Activated T-cell treated with anti-CD3 and anti-CD28 coated beads, Interleukin-2, amount 50 U/mL, for 4 hours (primary cell): ENCODE measurements at places on chromosomes 3 and 15.

DNA sequence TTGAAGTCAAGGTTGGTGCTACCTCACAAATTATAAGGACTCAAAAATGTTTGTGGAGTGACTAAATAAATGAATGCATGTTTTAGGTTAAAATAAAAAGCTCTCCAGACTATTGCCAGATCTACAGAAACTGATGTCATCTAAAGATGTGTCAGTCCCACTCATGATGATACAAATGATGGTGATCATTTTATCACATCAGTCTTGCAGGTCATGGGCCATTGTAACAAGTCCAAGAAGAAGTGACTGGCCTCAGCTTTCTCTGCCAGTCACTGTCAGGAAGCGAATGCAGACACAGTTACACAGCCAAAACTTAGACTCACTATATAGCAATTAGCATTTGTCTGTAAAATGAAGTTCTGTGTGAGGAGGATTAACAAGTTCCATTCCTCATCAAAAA is 18.5 kb downstream of the ATP8B4 start:
- no peak for DNase-seq

DNA sequence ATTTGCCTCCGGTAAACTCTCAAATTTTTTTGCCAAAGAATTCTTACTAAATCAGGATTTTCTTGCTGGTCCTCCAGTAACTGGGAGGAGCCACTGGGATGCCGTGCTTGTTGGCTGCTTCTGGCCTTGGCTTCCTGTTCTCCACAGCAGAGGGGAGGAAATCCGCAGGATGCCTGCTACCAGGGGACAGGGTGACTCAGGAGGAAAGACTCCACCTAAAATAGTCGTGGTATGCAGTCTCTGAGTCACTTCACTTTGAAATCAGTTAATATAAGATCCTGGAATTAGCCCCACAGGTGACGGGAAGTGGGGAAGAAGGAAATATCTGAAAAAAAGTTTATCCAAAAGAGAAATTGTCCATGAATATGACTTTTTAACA is 6.5 kb upstream of the TM4SF18 start:
- no peak for DNase-seq

GRCh38 chr3:45067941-45068340 is 41.8 kb downstream of the CLEC3B start:
- no peak for DNase-seq

DNA sequence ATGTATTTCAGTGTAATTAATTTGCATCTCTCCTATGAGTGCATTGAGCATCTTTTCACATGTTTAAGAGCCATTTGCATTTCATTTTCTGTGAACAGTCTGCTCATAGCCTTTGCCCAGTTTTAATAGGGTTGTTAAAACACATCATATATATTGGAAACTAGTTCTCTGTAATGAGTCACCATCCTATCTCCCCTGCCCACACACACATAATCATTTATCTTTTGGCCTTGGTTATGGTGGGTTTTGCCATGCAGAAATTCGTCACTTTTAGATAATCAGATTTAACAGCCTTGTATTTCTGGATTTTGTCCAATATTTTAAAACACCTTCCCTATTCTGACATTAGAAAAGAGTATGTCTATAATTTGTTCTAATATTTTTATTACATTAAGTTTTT is 11.9 kb upstream of the CHRM5 start:
- no peak for DNase-seq

- no peak for DNase-seq
Measured at GRCh38 chr15:69451951-69452691, 497 bp upstream of the RPLP1 start.

- no peak for DNase-seq
Measured at GRCh38 chr15:42808913-42809312, 72.0 kb upstream of the CDAN1 start.

DNA sequence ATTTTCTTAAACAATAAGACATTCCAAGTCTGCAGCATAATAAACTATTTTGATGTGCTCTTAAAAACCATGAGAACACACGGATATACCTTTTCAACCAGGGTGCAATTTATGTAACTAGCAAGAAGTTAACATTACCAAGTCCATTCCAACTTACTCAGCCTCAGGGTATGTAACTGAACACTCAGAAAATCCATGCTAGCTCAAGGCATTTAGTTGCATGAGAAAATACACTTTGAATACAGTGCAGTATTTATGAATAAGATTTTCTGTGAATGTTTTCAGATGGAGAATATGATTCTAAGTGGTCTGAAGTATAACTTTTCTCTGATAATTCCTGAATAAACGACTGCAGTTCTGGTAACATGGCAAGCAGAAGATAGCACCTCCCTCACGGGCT is 124.3 kb downstream of the SNRK start:
- no peak for DNase-seq

DNA sequence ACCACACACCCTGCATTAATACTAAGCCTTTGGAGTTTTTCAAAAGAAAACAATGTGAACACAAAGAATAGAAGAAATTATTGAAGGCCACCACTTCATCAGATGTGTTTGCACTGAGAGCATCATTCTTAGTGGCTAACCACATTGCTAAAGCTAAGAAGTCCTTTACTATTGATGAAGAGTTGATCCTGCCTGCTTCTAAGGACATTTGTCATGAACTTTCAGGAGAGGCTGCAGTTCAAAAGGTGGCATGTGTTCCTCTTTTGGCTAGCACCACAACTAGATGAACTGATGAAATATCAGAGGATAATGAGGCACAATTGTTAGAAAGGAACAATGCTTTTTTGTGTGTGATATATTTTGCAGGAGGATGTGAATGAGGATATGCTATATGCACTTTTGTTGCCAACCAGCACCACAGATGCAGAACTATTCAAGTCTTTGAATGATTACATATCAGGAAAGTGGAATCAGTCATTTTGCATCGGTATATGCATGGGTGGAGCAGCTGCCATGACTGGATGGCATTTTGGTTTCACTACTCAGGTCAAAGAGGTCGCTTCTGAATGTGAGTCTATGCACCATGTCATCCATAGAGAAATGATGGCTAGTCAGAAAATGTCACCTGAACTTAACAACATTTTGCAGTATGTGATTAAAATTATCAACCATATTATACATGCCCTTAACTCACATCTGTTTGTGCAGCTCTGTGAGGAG is 2.5 kb upstream of the EID1 start:
- DNase-seq, result no peak

GRCh38 chr3:51710631-51711351 is 3.9 kb downstream of the GRM2 start:
- DNase-seq, result no peak
